ENCODE measurements at places on chromosomes 4 and X.
A peak's percentile ranks its signal among the peaks of the same experiment; 100 is the strongest.

DNA sequence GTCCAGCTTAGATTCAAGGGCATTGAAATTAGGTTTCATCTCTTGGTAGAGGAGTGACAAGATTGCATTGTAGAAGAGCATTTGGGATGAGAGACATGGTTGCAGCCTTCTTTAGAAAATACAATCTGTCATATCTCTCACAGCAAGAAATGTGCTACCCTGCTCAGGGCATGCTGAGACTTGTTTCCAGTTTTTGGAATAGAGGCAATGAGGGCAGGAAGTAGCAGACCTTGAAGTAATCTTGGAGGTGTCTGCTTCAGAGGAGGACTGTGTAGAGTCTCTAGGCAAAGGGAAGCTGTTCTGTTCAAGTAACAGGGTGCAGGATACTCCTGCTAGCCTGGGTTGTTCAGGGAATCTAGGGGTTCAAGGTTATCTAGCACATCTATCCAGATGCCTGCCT, 116.1 kb upstream of the ZNF827 start:
- DNase-seq: no peak

DNA sequence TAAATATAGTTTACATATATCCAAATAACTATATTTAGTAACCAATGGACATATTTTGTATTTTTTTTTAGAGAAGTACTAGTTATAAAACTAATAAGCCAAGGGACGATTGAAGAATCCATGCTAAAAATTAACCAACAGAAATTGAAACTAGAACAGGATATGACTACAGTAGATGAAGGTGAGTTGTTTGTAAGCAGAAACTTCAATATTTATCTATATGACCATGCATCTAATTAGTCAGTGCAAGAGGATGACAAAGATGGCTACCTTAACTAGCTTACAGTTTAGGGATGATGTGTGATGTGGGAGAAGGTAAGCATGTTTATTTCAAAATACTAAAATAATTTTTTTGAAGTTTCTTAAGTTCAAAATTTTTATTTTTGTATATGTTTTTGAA, 57.7 kb downstream of the HPGDS start:
- DNase-seq: no peak

GRCh38 chr4:121900132-121900983, 30.1 kb upstream of the BBS7 start:
- peak; percentile 2 for DNase-seq

DNA sequence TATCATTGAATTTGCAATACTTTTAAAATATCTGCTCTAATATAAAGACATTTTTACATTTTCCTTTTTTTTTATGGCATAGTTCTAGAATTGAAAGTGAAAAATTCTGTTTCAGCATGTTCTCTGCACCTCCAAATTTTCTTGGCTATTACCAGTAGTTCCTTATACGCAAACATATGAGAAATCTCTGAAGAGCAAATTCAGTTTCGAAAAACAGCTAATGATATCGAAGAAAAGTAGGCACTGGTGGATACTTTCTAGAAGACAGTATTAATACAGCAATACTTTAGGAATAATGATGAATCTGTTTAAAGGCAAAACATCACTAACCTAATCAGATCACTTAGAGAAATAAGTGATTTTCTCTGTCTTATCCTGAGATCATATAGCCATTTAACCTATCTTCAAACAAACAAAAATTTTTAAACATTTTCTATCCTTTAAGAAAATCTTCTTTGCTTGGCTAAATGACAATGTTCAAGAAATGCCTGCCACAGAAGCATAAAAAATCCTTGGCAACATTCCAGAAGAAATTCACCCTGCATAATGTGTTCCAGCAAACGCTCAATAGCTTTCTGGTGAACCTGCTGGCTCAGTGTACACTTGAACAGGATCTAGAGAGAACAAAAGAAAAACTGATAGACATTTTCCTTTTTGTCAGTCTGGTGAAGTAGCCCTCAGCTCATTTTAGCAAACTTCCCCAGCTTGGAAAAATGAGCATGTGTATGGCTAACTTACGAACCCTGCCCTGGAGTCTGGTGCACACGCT, 51.2 kb upstream of the KLF3 start:
- DNase-seq: no peak

- no peak for DNase-seq
Measured at GRCh38 chr4:168572002-168572401, 75.2 kb downstream of the PALLD start.

DNA sequence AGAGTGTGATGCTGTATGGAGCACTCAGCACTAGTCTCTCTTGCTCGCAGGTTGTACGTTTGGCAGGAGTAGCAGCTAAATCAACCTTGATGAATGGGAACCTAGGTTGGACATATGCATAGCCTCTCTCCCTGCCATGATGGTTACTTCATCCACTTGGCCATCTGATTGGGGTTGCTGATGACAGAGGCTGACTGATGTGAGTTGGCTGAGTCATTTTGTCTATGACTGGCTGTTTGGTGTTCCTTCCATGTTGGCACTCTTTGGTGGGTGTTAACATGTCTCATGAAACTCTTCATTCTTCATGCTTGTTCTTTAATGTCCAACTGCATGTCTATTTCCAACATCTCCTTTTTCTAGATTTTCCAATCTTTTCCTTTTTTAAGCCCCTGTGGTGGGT, 31.6 kb upstream of the SPARCL1 start:
- no peak for DNase-seq

- no peak for DNase-seq
Measured at GRCh38 chr4:140989944-140990343, 143.3 kb downstream of the RNF150 start.

- no peak for DNase-seq
Measured at GRCh38 chrX:37378404-37378803, 29.2 kb downstream of the PRRG1 start.

- DNase-seq: no peak
Measured at GRCh38 chr4:27129871-27130366, 269.3 kb downstream of the STIM2 start.

Data from GM18507 (cell line).